ENCODE measurements at places on chromosomes 16 and 17. TPM values are rescaled to one million over a fixed set of nuclear protein-coding genes. Genes with fewer than 3 reads are reported as not detected.

Gene CDH3
- total RNA-seq: 17.4 TPM

Gene OR2C1
- total RNA-seq: not detected

Gene CAPNS2
- 42.5 TPM for total RNA-seq

Gene TAF1C
- total RNA-seq: 66.4 TPM

Gene CPHXL2
- not detected for total RNA-seq

Gene B3GNT9
- total RNA-seq: 14.5 TPM

- DNase-seq: no peak
Observed at GRCh38 chr17:74807925-74808324, 31.8 kb upstream of the NAT9 start.

DNA sequence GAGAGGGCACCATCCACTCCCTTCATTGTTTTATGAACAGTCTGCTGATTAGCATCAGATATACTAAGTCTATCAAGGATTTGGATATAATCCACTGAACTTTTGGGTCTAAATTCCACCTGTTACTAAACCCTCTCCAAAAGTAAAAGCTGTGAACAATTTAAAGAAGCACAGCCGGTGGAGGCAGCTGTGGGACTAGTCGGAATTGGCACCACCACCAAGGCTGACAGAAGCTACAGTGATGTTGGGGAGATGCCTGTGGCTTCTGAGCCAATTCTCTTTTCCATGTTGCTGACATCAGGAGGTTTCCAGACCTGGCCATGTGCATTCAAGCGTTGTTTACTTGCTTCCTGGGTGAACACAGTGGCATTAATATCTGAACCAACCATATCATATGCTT, 679.0 kb upstream of the CA10 start:
- no peak for DNase-seq

DNA sequence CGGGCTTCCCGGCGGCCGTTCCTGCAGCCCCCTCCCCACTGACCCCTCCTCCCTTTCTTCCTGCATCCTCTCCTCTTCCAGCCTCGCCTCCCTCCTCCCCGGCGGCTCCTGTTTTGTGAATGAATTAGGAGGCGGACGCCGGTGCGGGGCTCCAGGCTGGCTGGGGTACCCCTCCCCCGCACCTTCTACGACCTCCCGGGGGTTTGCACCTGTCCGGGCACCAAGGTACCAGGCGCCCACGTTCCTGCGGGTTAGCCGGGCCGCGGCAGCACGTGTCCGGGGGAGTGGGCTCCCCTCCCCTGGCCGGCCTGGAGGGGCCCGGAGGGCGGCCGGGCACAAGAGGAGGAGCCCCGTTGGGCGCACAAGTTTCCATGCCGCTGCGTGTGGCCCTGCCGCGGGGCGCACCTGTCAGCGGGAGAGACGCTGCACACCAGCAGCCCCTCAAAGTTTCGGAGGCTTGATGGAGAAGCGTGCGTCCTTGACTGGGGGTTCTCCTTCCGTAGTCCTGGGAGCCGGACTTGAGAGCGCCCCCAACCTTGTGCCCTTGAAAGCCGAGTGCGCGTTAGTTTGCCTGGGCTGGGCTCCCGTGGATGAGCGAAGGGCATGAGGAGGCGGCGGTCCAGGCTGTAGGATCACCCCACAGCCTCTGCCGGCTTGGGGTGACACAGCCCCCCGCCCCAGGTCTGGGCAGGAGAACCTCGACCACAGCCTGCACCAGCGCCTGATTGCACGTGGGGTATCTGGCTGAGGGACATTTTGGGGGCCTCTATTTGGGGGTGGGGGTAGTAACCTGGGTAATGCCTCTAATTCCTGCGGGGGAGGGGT, 1.2 kb downstream of the HAS3 start:
- no peak for DNase-seq

DNA sequence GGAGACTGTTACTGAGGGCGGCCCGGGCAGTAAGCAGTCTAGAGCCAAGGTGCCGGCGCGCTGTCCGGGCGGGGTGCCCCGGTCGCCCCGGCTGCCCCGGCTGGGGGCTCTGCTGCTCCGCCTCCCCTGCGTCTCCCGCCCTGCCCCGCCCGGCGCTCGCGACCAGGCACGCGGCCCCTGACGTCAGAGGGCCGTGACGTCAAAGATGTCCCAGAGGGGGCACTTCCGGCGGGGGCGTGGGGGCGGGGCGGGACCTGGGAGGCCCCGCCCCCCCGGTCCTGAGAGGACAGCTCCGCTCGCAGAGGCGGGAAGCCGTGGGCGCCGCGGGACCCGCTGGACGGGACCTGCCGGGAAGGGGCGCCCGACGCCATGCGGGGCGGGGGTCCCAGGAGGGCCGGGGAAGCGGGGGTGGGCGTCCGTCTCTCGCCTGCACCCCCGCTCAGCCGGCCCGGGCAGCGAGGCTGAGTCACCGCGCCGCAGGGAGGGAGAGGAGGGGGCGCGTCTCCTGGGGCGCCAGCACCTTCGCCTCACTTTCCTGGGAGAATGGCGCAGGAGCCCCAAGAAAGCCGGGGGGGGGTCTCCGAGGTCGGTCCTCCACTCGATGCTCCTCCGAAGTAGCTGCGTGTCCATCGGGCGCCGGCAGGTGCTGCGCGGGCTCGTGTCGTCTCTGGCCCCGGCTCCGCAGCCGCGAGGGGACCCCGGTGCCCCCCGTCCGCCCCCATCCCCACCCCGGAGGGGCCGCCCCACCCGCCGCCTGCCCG, 4.4 kb upstream of the HIC1 start:
- DNase-seq: peak; percentile 74

DNA sequence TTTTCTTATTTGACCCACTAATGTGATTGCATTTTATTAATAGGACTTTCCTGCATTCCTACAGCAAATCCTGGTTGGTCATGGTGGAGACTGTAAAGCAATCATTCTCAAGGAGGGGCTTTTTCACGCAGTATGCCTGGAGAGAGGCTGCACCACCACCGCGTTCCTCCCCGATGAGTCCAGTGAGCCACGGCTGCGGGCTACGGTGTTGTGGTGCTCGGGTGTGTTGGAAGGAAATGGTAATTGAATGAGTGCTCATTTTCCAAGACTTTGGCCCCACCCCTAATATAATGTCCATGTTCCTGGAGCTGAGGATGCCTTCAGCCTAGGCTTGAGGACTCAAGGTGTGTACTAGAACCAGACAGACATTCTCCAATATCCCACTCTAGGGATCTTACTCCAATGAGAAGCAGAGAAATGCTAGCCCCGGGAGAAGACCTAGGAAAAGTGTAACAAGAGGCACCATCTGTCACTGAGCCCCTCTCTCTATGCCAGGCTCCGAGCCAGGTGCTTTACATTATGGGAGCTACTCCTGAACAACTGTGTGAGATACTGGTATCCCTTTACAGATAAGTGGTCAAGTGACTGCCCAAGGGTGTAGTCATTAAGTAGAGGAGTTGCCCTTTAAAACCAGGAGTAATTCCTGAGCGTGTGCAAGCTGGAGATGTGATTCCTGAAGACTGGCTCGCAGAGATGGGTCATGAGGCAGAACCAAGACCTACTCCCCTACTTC, 39.4 kb downstream of the HEATR6 start:
- DNase-seq: no peak

DNA sequence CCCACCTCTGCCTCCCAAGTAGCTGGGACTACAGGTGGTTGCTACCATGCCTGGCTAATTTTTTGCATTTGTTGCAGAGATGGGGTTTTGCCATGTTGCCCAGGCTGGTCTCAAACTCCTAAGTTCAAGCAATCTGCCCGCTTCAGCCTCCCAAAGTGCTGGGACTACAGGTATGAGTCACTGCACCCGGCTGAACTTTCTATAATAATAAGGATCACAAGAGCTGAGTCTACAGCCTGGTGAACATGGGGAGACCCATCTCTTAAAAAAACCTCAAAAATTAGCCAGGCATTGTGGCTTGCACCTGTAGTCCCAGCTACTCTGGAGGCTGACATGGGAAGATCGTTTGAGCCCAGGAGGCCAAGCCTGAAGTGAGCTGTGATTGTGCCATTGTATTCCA, 53.5 kb downstream of the WDR59 start:
- no peak for DNase-seq

DNA sequence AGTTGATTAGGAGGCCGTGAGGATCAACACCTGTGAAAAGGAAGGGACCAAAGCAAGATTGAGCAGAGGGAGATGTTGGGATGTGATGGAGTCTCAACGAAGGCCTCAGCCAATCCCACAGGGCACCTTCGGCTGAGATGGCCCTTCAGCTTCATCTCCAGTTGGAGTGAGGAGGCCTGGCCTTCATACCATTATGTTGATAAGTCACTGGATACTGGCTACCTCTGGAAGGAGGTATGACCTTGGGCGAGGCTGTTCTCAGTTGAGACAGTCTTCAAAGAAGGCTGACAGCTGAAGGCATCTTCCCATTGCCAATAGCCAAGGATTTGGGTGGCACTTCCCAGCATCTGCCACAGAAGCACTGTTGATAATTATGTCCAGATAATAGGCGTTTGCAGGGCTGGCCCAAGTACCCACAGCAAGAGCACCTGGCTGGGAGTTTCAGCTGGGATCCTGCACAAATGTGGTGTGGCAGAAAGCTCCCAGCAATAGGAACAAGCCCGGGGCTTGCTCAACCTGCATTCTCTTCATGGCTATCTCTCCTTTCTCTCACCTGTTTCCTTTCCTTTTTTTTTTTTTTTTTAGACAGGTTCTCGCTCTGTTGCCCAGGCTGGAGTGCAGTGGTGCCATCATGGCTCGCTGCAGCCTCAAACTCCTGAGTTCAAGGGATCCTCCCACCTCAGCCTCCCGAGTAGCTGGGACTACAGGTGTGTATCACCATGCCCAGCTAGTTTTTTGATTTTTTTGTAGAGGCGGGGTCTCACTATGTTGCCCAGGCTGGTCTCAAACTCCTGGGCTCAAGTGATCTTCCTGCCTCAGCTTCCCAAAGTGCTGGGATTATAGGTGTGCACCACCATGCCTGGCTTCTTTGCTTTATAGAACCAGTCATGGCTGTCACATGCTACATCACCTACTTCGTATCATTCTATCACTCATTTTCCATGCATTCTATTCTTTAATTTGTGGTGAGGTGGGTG, 18.2 kb upstream of the MAP3K14 start:
- peak; percentile 27 for DNase-seq

DNA sequence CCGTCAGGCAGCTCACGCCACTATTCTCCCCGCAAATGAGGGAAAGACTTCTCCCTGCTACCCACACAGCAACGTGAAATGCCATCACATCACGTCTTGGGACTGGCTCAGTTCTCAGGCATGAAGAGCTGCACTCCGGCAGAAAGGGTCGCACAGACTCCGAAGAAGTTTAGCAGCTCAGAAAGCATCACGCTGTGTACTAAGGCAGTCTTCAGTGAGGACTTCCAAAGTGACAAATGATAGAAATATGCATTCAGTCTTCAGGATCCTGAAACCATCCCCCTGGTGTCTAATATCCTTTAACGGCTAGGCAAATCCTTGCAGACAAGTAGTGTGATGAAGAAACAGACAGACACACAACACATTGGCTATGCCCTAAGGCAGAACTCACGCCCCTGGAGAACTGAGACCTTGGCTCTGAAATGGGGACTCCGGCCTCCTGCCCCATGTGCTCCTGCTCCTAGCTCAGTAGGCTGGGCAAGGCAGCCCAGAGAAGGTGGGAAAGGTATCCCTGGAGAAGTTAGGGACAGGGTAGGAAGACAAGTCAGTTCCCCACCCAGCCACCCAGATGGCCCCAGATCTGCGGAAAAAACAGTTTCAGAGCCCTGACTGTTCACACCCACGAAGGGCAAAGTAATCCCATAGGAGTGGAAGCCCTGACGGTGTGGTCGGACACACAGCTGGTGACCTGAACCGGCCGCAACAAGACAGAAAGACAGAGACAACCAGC, 1.6 kb downstream of the XYLT1 start:
- DNase-seq: no peak

DNA sequence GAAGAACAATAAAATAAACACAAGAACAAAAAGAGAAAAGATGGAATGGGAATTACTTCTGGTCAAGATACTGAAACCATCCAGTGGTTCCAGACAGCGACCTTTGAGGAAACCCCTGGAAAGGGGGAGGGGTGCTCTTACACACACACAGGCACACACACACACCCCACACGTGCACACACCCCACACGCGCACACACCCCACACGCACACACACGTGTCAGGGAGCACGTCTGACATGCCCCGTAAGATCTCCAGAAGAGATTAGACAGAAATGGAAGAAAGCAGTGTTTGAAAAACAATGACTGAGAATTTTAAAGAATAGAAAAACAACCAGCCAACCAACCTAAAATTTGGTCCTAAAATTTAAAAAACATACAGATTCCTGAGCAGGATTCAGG, 45.3 kb upstream of the FASN start:
- DNase-seq: no peak

DNA sequence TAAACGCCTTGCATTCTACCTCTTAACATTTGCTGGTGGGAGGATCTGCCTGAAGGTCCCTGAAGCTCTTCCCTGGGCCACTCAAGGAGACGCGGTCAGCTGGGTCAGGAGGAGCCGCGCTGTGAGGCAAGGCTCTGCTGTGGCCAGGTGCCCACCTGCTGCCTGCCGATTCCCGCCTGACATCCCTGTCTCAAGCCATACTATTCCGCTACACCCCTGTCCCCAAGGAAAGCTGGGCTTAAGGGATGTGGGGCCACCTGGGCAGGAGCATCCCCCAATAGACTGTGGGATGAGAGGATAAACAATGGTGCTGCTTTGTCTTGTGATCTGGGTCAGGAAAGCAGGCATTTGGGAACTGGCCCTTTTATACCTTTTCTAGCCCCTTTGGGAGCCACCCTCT, 5.1 kb downstream of the TPPP3 start:
- no peak for DNase-seq

DNA sequence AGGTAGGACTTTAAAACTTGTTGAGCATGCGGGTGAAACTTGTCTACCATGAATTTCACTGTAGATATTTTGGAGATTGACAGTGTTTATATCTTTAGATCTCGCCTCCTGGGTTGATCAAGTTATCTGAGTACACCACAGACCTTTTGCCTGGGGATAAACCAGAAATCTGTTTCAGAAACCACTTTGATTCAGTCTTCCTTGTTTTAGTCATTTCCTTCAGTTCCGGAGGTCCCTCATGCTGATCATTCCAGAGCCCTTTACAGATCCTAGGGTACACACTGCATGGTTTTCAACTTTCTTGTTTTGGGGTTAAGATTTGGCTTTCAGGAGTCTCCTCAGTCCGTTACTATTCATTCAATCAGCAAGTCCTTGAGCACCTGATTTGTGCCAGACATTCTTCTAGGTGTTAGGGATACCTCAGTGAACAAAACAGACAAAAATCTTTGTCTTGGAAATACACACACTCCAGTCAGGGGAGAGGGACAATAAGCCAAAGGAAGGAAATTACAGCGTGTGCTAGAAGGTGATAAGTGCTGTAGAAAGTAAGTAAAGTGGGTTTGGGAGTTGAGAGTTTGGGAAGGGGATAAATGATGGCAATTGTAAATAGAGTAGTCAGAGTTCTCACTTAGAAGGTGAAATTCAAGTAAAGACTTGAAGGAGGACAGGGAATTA, 12.2 kb downstream of the NOD2 start:
- DNase-seq: no peak

GRCh38 chr17:82679586-82680465, 18.7 kb downstream of the RAB40B start:
- no peak for DNase-seq

GRCh38 chr17:34218748-34219147, 36.3 kb upstream of the CCL2 start:
- no peak for DNase-seq
